Mesendoderm (in vitro differentiated cells): ENCODE measurements at places on chromosomes 16 and 17.

DNA sequence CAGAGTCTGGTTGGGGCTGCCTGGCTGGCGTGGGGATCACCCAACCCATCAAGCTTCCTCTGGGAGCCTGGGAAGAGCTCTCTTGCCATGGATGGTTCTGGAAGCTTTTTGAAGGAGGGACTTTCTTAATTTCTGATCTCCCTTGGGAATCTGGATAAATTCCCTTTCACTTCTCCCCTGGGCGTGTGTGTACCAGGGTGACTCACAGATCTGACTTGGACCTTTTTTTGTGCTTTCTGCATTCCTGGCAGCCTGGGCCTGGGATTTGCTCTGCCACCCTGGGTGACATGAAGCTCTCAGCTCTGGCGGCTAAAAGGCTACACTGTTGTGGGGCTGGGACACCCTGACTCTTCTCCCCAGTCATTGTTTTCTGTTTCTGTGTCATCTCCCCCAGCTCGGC lies 70.1 kb downstream of the ABCC1 start:
- no peak for DNase-seq

DNA sequence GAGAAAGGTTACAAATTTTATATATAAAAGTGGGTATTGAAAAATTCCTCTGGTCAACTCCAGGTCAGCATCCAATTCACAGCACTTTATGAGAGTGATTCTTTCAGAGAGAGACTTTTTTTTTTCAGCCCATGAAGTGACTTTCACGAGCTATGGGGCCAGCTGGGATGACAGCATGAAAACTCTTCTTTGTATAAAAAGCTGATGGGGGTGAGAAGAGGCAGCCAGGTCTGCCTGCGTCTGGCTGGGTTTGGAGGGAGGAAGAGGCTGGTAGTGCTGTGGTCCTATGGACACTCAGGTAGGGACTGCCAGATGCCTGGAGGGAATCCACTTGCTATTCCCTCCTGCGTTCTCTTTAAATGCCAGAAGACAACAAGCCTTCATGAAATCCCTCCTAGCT lies 250.6 kb downstream of the UTP18 start:
- DNase-seq = no peak

- no peak for DNase-seq
These were observed 60.4 kb downstream of the PDPK1 start for GRCh38 chr16:2598133-2598641.

- no peak for DNase-seq
These were observed 1.5 kb upstream of the ZNF207 start for GRCh38 chr17:32348483-32348800.

DNA sequence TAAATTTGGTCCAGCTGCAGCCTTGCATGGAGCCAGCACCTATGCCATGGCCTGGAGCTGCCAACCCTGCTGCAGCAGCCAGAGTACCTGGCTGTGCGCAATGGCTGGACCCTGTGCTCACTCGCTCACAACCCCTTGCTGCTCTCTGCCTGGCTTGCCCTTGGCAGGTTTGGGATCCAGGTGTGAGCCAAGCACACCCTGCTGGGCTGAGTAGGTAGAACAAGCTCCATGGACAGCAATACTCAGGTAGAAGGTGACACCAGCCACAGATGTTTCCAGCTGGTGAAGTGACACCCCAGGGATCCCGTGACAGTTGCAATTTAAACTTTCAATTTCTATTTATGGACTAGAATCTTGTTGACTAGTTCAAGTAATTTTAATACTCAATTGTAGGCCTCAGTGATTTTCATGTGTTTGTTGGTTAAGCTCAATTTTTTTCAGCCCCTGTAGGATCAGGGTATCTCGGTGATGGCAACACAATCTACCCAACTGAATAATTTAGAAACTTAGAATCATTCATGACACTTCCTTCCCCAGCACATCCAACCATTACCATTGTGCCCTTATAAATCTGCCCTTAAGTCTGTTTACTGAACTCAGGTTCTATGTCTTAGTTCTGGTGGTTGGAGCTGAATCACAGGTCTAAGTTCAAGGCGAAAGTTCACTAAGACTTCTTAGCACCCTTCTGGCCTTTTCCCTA lies 480.0 kb downstream of the PMP22 start:
- DNase-seq = peak; percentile 29

DNA sequence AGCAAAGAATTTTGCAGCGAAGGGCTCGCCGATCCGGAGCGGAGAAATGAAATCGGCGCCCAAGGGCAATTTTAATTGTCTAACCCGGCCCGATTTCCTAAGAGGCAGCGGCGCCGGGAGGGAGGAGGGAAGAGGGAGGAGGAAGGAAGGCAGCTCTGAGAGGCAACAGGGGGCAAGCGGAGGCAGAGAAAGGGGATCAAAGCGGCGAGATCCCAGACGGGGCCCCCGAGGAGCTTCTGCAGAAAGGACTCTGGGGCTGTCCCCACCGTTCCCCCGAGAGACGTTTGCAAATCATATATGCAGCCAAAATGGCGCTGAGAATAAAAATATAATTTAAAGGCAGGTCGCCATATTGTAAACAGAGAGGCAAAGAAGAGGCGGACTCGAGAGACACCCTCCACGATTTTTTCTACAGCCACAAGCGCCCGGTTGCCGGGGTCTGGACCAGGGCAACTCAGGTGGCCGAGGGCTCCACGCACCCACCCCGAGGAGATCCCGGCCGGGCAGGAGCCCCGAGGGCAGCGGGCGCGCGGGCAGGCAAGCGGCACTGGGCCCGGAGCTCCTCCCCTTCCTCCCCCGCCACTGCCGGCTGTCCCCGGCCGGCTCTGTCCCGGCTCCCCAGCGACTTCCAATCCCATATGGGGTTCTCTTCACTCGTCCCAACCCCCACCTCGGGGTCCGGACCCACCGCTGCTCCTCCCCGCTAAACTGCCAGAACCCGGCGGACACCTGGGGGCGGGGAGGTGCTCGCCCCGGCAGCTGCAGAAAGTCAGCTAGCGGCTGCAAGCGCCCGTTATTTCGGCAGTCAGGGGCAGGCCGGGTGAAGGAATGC lies 1.9 kb downstream of the PHF12 start:
- DNase-seq = peak; percentile 83

GRCh38 chr16:67781565-67781921 lies 24.8 kb downstream of the RANBP10 start:
- DNase-seq = no peak

GRCh38 chr17:81349397-81350319 lies 45.6 kb upstream of the BAHCC1 start:
- no peak for DNase-seq

DNA sequence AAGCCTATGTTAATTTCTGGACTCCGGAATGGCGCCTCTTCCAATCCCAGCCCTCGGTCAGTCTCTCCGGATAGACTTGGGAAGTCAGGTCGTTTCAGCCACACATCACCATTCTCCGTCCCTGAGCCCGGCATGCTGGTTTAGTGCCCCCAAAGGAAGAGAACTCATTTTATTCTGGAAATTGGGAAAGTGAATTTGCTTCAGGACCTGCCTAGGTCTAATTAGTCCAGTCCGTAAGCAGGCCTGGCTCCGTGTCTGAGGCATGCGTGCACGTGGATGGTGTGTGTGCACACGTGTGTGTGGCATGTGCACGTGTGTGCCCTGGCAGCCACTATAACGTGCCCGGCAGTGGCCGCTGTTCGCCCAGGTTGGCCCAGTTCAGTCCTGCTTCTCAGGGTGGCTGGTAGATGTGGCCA lies 77.4 kb downstream of the RPA1 start:
- DNase-seq = no peak

DNA sequence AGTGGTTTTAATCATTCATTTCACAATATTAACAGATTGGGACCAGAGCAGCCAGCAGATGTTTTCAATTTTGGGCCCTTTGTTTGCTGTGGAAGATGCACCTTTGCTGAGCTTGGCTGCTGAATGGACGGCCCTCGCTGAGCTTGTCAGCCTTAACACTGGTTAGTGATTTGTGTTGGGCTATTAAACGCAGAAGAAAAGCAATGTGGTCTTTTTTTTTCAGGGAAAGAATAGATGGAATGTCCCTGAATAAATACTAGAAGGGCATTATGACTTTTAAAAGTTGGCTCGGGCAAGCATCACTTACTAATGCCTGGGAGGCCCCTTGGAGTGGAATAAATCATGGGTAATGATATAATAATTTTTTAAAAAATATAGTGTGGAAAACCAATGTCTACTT lies 297.0 kb downstream of the MAP2K6 start:
- no peak for DNase-seq

DNA sequence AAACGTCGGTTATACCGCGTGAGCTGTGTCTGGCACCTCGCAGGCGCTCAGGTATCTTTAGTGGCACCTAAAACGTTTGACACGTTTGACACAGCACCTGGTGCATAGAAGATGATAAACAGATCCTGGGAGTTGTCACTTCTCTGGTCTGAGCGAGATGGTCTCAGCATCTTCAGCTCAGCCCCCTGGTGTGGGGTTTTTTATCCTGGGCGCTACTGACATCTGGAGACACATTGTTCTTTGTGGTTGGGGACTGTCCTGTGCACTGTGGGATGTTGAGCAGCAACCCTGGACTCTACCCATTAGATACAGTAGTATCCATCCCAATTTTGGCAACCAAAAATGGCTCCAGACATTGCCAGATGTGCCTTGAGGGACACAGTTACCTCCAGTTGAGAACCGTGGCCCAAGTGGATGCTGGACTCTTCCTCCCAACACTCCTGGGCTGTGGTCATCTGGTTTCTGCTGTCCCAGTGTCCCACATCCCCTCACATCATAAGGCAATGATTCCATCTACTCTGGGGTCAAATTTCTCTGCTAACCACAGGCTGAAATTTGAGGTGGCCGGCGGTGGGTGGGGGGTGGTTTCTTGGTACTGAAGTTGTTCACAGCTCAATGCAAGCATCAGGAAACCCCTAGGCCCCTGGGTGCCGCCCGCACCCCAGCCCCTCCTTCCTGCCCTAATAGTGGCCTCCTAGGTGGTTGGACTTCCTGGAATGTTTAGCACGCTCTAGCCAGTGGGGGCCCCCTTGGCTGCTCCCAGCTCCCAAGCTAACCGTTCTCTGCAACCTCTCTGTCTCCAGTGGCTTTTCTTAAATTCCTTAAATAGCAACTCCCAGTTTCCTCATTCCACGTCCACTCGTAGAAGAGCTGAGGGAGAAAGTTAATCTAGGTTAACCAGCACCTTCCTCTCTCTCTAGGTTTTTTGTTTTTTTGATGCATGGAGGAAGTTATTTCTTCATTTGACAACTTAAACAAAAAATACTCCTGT lies 124.8 kb downstream of the ABCC1 start:
- DNase-seq = peak; percentile 92

DNA sequence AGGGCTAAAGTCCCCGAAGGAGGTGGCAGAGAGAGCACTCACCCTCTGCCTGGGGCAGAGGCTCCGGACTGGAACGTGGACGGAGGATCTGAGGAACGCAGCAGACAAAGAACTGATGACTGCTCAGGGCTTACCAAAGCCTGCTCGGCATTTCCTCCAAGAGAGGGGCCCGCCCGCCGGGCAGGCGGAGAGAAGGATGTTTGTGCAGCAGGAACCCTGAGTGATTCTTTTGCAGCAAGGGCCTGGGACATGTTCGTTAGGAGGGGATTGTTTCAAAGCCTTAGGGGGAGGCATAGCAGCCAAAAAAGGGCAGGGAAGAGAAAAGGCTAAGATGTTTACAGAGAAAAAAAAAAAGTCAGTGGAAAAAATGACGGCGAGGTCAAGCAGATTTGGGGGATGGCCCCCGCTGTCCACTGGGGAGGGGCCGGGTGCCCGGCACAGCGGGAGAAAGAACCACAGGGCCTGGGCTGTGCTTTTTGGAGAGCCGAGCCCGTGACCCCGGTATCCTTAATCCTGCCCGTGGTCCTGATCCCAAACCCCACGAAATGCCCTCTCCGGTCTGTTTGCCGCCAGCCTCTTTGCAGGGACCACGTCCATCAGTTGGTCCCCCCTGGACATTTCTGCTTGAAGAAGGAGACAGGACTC lies 129.3 kb downstream of the NTN1 start:
- DNase-seq = no peak

GRCh38 chr16:69474408-69474807 lies 50.0 kb downstream of the CYB5B start:
- no peak for DNase-seq

DNA sequence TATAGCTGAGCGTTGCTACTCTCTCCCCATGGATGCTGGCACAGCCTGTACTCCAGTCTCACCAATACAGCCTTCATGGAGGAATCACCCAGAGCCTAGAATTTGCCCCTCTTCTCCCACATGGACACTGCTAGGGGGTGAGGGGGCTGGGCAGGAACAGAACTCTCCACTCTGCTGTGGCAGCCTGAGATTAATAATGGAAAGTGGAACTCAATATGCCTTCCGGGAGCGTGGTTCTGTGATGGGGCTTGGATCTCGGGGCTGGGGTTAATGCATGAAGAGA lies 1.2 kb downstream of the SLC9A5 start:
- DNase-seq = no peak

- peak; percentile 57 for DNase-seq
These were observed 8.9 kb upstream of the KRTAP17-1 start for GRCh38 chr17:41324180-41325075.

DNA sequence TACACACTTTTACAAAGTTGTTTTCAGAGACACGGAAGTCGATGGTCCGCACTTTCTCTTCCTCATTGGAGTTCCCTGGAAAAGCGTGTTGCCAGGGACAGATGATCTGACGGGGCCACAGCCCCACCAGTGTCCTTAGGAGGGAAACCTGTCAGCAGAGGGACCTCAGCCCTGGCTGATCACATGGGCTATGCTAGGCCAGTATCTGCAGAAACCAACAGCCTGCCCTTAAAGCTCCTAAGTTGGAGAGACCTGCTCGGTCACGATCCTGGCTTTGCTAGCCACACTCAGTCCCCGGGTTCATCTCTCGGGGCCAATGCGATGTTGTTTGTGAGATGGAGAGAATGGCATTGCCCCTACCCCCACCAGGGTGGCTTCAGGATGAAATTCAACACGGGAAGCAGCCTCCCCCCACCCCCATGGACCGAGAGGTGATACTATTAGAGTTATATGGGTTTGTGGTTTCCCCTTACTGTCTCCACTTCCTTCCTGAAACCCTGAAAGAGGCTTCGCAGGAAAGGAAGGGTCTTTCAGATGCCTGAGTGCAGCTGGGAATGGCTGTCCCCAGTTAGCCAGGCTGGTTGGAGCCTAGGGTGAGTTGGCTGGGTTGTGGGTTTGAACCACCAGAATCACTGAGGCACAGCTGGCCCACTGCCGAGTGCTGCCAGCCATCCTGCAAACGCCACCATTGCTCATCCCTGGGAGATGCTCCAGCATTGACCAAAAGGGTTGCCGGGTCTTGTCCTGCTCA lies 16.6 kb downstream of the RMI2 start:
- no peak for DNase-seq

GRCh38 chr16:87965417-87965816 lies 14.2 kb downstream of the BANP start:
- no peak for DNase-seq

- DNase-seq = no peak
These were observed 61.2 kb downstream of the MEAK7 start for GRCh38 chr16:84443166-84443802.

DNA sequence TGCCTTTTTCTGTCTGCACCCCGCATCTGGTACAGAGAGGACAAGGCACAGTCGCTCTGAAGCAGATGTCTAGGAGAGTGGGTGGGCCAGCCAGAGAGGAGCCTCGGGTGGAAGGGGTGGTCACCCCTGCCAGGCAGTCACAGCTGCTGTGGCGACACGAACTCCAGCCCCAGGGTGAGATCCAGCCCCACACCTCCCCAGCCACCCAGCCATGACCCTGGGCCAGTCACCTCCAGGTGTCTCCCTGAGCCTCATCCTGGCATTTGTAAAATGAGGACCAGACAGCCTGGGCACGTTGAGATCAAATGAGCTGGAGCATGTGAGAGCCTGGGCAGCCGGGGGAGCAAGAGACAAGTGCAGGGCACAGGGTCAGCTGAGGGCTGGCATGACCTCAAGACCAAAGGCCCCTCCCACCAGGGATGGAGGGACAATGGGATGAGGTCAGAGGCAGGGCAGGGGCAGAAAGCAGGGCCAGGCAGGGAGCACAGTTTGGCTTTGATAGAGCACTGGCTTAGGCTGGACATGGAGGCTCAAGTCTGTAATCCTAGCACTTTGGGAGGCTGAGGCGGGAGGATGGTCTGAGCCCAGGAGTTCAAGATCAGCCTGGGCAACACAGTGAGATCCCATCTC lies 7.7 kb downstream of the ADAM11 start:
- DNase-seq = peak; percentile 36
